NCI-H460 (cell line): ENCODE measurements at places on chromosomes 16 and 17. TPM values are rescaled to one million over a fixed set of nuclear protein-coding genes. Genes with fewer than 3 reads are reported as not detected.

TK1 gene
- total RNA-seq, result 36.4 and 40.1 TPM in 2 replicates

WFIKKN2 gene
- total RNA-seq, result not detected in 2 replicates

TK2 gene
- 18.0 and 25.0 TPM in 2 replicates for total RNA-seq

WWP2 gene
- 20.7 and 21.7 TPM in 2 replicates for total RNA-seq

TTLL6 gene
- total RNA-seq, result not detected in 2 replicates

MEOX1 gene
- total RNA-seq, result not detected in 2 replicates

PRAC1 gene
- not detected in 2 replicates for total RNA-seq

NOS2 gene
- not detected in 2 replicates for total RNA-seq

TMEM220 gene
- total RNA-seq, result 0.05 TPM in 1 of 2 replicates, not detected in the other

GUCY2D gene
- total RNA-seq, result 0.02 TPM in 1 of 2 replicates, not detected in the other

PRR35 gene
- 0.05 TPM in 1 of 2 replicates, not detected in the other for total RNA-seq

GPRC5C gene
- total RNA-seq, result 9.0 and 10.4 TPM in 2 replicates

CCR7 gene
- not detected in 2 replicates for total RNA-seq

TBC1D3D gene
- total RNA-seq, result not detected in 2 replicates

CACNA1G gene
- total RNA-seq, result 0.06 and 0.07 TPM in 2 replicates

TBC1D3E gene
- not detected in 2 replicates for total RNA-seq

CPNE7 gene
- 38.5 and 43.1 TPM in 2 replicates for total RNA-seq

KIF19 gene
- total RNA-seq, result not detected in 2 replicates

KRTAP1-5 gene
- not detected in 2 replicates for total RNA-seq

ARMC5 gene
- 8.2 and 12.2 TPM in 2 replicates for total RNA-seq

HAS3 gene
- not detected in 2 replicates for total RNA-seq

EXOC3L1 gene
- total RNA-seq, result not detected in 2 replicates

TP53TG3 gene
- not detected in 2 replicates for total RNA-seq

CCL7 gene
- not detected in 2 replicates for total RNA-seq

PRPF8 gene
- 112 and 113 TPM in 2 replicates for total RNA-seq

MT1E gene
- 2.3 TPM in 1 of 2 replicates, not detected in the other for total RNA-seq

TMEM106A gene
- 2.0 and 2.5 TPM in 2 replicates for total RNA-seq

HBA1 gene
- 2.2 TPM in 1 of 2 replicates, not detected in the other for total RNA-seq

ARHGAP23 gene
- 11.2 and 18.5 TPM in 2 replicates for total RNA-seq
